Brain microvascular endothelial cell (primary cell): ENCODE measurements at places on chromosomes 1 and 21.

GRCh38 chr1:229869687-229870086 lies 197.4 kb upstream of the GALNT2 start:
- no peak for DNase-seq

GRCh38 chr1:172006660-172007059 lies 165.4 kb downstream of the DNM3 start:
- no peak for DNase-seq

- no peak for DNase-seq
These were observed 33.8 kb downstream of the RSPH1 start for GRCh38 chr21:42461881-42462877.

DNA sequence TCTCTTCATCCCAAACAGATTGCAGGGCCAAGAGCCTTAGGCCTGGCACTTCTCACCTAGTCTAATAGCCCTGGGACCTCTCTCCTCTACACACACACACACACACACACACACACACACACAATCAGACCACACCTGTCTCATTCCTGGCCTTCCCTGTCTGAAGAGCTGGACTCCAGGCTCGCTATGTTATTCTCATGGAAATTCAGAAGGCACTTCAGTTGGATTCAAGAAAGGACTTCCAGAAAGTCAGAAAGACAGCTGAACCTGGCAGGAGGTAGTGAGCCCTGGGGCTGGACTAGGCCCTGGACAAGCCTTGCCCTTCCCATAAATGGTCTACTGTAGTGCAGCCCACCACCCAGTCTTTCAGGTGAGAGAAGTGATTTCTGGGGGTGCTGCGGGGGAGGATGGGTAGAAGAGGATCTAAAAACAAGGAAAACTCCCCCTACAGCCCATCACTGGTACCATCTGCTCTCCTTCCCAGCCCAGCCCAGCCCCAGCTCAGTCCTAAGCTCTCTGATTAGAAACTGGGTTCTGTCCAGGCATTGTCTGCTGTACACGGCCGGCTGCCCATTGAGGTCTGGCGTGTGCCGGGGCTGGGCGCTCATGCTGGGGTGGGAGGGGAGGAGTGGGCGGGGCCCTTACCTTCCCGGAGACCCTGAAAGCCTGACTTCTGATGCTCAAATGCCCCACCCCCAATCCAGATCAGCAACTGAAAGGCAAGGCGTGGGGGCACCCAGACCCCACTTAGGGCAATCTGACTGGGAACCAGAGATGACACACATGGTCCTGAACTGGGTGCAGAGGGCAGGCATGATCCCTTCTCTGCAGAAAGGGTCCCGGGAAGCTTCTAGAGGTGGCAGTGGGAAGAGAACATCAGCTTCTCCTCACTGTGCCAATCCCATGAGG lies 2.5 kb downstream of the KIF21B start:
- no peak for DNase-seq

- DNase-seq = no peak
These were observed 72.6 kb downstream of the TPR start for GRCh38 chr1:186302381-186302920.
